Activated CD4-positive, alpha-beta T cell treated with anti-CD3 and anti-CD28 coated beads, Interleukin-2, amount 10 ng/mL, durations not matched to agents 7 days and 5 days (primary cell): ENCODE measurements at places on chromosomes 4 and X.

GRCh38 chr4:176767183-176767582 lies 25.5 kb downstream of the VEGFC start:
- DNase-seq, result no peak

GRCh38 chr4:174635732-174636131 lies 113.4 kb upstream of the HPGD start:
- no peak for DNase-seq

- DNase-seq, result no peak
Observed at GRCh38 chr4:37601531-37601930, 84.6 kb downstream of the RELL1 start.

- no peak for DNase-seq
Observed at GRCh38 chrX:120753413-120754251, 122.0 kb downstream of the CT47B1 start.

- no peak for DNase-seq
Observed at GRCh38 chr4:76689145-76689817, 208.7 kb downstream of the SOWAHB start.

DNA sequence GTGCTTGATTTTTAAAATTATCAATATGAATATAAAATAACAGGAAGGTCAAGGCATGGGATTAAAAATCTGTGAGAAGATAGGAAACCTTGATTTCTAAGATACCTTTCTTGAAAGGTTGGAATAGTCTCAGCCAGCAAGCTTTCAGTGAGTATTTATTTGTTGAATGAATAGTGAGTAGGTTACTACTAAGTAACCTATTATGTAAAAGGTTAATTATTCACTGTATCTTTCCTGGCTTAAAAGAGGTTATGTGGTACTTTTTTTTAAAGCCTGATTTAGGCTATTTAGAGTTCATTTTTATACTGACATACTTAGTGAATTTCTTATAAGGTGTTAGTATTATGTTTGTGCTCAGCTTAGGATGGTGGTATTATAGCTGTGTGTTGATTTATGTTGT lies 123.5 kb downstream of the PTPN13 start:
- DNase-seq, result no peak

DNA sequence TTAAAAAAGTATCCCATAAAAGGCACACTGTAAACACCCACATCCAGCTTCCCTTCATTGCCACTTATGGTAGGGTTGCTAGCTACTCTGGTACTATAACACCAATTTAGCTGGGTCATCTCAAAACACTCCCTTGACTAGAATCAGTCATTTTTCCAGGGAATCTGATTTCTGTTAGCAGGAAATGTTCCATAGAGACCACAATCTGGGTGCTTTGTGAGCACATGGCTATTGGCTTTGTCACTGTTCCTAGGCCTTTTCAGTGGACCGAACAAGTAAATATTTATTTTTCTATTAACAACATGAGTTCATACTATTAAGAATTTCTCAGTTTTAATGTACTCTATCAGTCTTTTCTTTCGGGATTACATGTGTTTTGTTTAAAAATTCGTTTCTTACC lies 404.7 kb upstream of the GNPDA2 start:
- DNase-seq, result no peak
